Ammon's horn (tissue), 1 donor: ENCODE measurements at places on chromosomes 3 and 15.

- DNase-seq = no peak
Observed at GRCh38 chr3:138854204-138854603, 19.5 kb upstream of the PIK3CB start.

- DNase-seq = no peak
Observed at GRCh38 chr3:36172699-36173098, 207.6 kb upstream of the STAC start.

- DNase-seq = peak; percentile 74
Observed at GRCh38 chr3:186976837-186977750, 46.8 kb downstream of the ST6GAL1 start.

GRCh38 chr15:51782357-51782896 lies 31.0 kb downstream of the TMOD2 start:
- DNase-seq = no peak

GRCh38 chr15:68980786-68981185 lies 33.7 kb upstream of the NOX5 start:
- no peak for DNase-seq

DNA sequence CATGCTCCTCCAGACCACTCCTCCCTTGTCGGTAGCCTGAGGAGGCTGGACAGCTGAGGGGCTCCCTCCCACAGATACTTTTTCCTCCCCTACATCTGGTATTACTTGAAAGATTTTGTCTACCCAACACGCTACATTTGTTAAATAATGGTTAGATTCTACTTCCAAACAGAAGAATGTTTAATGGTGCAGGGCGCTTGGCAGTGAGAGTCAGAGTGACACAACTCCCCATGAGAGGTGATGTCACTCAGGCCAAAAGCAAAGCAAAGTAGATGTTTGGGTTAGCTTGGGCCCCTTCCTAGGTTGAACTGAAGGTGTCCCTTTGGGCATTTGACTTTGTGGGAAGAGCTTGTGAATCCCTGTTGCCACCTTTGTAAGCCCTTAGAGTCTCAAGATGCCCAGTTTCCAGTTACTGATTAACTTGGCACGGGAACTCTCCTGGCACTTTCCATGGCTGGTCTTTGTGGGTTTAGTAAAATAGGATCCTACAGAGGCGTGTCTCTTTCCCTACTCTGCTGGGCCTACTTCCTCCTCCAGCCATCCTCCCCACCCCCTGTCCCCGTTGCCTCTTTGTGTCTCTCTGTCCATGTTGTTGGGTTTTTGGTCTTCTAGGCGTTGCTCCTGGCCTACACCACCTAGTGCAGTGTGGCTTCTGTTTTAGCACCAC lies 5.6 kb downstream of the LIMD1 start:
- no peak for DNase-seq

DNA sequence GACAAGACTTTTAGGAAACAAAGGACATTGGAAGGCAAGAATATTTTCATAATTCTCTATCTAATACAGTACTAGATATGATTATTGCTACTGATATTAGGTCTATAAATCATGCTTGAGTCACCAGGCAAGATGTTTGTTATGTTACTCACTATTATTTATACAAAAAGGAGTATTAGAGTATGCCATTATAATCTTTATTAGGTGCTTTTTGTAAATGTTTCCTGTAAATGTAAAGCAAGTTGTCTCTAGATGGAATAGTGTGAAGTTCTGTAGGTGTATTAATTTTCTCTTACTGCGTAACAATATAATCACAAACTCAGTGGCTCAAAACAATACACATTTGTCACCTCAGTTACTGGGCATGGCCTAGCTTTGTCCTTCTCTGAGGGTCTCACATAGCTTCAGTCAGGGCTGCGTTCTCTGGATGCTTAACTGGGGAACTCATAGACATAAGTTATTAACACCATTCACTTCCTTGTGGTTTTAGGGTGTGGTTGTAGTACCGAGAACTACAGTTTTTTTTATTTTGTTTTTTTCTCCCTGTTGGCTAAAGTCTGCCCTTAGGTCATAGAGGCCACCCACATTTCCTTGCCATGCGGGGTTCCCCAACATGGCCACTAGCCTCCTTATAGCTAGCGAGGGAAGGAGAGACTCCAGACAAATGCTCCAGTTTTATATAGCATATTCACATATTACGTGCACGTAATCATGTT lies 20.3 kb upstream of the MAP3K13 start:
- DNase-seq = no peak

DNA sequence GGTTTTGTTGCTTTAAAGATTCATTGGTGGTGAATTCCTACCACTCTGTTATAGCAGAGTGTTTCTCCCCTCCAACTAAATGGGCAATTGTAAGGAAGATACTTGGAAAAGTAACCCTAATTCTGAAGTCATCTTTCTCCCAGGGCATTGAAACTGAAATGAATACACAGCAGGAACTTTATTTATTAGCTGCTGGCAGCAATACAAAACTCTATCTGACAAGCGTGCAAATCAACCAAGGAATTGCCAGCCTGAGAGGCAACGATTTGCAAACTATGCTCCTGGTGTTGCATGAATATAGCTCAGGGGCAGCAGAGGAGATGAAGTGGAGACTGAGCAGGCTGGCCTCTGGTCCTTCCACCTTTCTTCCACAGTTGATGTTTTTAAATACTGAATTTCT lies 48.9 kb downstream of the CD200R1 start:
- DNase-seq = peak; percentile 55

GRCh38 chr3:113533534-113533892 lies 1.2 kb downstream of the SIDT1 start:
- DNase-seq = peak; percentile 17
